ENCODE measurements at places on chromosomes 1 and 21.
A peak's percentile ranks its signal among the peaks of the same experiment; 100 is the strongest.

- no peak for DNase-seq
Measured at GRCh38 chr1:8607906-8608305, 209.5 kb downstream of the RERE start.

DNA sequence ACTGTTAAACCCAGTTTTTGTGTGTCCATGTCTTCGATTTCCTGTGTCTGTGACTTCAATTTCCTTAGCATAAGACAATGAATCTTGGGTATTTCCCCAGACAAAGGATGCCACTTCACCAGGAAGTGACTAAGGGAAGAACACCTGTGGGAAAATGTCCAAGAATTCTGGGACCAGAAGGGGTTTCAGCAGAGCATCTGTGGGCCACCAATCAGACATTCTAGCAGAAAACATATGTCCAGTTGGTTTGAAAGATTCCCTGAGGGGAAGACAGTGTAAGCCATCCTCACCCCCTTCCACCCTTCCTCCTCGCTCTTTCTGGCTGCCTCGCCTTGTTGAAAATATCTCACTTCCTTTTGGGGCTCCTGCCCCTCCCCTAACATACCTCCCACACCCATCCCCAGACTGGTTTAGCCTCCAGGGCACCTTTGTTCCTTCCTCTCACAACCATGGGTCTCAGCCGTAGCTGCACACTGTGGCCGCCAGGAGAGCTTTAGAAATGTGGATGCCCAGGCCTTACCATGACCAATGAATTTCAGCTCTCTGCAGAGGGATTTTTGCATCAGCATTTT, 25.5 kb upstream of the IFNAR1 start:
- DNase-seq: no peak

DNA sequence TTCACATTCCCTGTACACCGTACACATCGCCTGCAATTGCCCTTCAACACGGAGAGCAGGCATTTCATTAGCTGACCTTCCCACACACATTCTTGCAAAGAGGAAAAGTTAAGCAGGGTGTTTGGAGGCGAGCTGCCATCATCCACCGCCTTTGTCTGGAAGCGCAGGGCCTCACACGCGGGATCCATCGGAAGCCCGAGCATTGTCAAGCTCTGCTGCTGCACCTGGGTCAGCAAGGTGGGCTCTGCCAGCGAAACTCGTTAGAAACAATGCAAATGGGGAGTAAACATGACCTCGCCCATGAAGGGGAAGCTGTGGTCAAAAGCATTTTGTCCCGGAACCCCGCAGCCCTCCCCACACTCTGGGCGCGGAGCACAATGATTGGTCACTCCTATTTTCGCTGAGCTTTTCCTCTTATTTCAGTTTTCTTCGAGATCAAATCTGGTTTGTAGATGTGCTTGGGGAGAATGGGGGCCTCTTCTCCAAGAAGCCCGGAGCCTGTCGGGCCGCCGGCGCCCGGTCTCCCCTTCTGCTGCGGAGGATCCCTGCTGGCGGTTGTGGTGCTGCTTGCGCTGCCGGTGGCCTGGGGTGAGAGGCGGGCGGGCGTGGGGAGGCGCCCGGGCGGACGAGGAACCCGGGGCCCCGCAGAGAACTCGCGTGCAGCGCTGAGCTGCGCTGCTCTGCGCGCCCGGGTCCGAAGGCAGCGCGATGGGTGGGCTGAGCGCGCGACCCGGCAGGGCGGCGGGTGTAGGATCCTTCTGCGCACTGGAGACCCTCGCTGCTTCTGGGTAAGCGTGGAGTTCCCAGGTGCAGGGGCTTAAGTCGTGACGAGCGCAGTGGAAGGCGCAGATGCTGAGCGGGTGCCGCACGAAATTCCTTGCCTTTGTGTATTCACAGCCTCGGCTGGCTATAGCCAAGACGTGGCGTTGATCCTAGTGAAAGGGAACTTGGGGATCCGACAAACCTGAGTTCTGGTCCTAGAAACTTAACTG, at the start of gene CR1:
Gene CR1 (plus strand): TSS at position 357 of the 992 bp plus-strand sequence. CDS start 111 bp downstream, at position 468.
- DNase-seq: peak; percentile 32

DNA sequence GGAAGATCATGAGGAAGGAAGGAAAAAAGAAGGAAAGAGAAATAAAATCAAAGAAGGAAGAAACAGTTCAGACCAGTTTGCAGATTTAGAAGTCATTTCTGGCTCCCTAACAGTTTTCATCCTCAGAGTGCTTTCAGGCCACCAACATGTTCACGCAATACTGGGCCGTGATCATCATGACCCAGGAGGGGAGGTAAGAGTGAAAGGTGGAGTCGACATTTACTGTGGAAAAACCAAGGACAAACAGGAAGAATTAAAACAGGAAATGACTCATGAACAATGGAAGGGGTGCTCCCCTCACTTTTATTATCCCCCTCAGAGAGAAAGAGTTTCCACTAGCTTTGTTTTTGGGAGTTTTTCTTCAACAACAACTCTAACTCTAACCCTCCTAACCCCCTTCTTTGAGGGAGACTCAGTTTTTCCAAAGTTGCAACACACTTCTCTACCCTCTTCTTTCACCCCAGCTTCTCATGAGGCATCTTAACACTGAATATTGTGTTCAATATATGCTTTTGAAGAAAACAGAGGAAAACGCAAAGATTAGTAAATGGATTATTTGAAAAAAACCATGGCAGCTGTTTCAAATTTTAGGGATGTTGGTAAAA, 60.4 kb downstream of the VANGL2 start:
- DNase-seq: no peak

DNA sequence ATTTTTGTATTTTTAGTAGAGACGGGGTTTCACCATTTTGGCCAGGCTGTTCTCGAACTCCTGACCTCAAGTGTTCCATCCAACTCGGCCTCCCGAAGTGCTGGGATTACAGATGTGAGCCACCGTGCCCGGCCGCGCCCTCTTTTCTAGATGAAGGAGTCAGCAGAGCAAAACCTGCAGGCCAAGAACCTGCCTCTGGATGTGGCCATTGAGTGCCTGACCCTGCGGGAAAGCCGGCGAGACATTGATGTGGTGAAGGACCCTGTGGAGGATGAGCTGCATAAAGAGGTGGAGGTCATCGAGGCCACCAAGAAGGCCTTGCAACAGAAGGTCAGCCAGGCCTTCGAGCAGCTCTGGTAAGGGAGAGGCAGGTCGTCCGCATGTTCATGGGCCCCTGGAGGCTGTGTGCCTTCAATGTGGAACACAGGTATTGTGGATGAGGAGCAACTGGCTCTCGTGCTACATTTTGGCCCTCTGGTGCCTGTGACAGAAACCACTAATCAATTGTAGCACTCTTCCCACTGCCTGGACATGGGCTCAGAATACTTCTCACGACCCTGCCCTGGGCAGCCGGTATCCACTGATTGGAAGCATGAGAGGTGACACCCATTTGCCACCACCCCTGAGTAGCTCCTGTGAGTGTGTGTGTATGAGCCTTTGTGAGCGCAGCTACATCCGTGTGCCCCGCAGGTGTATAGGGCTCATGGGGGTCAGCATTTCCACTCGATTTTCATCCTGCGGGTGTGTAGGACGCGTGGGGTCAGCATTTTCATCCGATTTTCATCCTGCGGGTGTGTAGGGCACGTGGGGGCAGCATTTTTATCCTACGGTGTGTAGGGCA, 2.0 kb downstream of the TEKT2 start:
- DNase-seq: no peak

DNA sequence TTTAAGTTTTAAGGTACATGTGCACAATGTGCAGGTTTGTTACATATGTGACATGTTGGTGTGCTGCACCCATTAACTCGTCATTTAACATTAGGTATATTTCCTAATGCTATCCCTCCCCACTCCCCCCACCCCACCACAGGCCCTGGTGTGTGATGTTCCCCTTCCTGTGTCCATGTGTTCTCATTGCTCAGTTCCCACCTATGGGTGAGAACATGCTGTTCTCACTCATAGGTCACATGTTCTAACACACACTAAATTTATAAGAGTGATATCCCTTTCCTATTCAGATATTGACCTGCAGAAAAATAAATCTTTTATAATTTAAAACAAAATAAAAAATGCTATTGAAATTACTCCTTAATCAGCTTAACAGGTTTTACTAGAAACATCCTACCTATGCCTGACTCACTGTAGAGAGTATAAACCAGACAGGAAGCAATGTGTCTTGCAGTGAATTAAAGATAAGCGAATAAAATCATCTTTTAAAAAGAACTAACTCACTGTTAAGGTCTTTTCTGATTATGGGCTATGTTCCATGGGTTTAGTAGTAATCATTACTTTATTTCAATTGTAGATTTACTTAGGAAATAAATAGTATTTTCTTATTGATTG, 82.0 kb upstream of the DPH5 start:
- no peak for DNase-seq

GRCh38 chr1:41537788-41538351, 53.4 kb upstream of the EDN2 start:
- no peak for DNase-seq

GRCh38 chr1:198641501-198641900, 2.7 kb downstream of the PTPRC start:
- DNase-seq: no peak

DNA sequence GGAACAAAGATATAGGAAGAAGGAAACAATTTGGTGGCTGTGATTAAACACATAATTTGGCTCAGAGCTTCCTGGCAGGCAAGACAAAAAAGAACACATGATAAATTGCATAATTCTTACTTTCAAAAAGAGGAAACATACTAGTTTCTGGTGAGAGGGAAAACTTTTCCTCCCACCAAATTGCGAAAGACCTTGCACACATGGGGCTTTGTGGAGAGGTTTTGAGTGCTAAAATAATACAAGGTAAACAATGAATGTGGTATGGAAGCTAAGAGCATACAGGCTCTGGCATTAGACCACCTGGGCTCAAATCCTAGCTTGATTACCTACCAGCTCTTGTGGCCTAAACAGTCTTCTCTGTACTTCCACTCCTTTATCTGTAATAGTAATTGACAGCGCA, 140.2 kb upstream of the HOOK1 start:
- no peak for DNase-seq

- peak; percentile 25 for DNase-seq
Measured at GRCh38 chr21:41953249-41953830, 478 bp downstream of the C2CD2 start.

- DNase-seq: peak; percentile 22
Measured at GRCh38 chr1:3614755-3615742, 3.7 kb upstream of the MEGF6 start.

- DNase-seq: peak; percentile 91
Measured at GRCh38 chr1:116224561-116224960, 113.4 kb downstream of the MAB21L3 start.

DNA sequence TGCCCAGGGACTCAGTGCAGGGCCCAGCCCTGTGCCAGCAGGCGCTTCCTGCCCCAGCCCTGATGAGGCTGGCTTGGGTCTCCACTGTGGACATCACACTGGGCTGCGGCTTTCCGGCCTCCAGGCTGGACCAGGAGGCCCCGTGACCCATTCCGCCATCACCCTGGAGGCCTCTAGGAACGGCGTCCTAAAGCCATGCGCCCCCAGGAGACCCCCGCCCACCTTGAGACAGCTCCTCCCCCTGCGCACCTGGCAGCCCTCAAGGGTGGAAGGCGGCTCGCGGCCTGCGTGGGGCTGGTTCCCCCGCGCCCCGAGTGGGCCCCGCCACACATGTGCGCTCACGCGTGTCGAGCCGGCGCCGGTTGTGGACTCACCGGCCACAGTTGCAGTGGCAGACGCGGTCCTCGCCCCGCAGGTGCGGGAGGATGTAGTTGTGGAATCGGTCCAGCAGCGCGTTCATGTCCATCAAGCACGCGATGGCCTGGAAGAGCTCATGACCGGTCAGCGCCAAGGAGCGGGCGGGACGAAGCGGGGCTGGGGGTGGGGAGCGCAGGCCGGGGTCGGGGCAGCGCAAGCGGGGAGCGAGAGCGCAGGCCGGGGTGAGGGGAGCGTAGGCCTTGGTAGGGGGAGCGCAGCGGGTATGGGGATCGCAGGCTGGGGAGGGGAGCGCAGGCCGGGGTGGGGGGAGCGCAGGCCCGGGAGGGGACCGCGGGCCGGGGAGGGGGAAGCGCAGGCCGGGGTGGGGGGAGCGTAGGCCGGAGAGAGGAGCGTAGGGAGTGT, 924 bp downstream of the TMEM240 start:
- DNase-seq: no peak

- no peak for DNase-seq
Measured at GRCh38 chr1:182968151-182968741, 15.3 kb upstream of the SHCBP1L start.

- DNase-seq: no peak
Measured at GRCh38 chr21:38267136-38267755, 10.5 kb downstream of the KCNJ15 start.

GRCh38 chr1:47175227-47175934, 14.5 kb downstream of the PDZK1IP1 start:
- peak; percentile 42 for DNase-seq

DNA sequence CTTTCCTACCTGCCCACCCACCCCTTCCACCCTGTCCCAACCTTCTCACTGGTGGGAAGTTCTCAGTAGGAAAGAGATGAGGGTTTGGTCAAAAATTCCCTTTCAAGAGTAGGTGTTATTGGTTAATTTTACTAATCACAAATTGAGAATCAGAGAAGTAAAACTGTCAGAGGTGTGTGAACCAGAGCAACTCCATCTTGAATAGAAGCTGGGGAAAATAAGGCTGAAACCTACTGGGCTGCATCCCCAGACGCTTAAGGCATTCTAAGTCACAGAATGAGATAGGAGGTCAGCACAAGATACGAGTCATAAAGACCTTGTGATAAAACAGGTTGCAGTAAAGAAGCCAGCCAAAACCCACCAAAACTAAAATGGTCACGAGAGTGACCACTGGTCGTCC, 11.5 kb downstream of the PLA2G2D start:
- no peak for DNase-seq

GRCh38 chr1:22166439-22166838, 23.5 kb upstream of the WNT4 start:
- no peak for DNase-seq

- DNase-seq: no peak
Measured at GRCh38 chr1:154306151-154306550, 14.7 kb upstream of the AQP10 start.

Data from NCI-H524 (cell line).